ENCODE measurements at places on chromosomes 4 and X. TPM values are rescaled to one million over a fixed set of nuclear protein-coding genes. Genes with fewer than 3 reads are reported as not detected.

DNA sequence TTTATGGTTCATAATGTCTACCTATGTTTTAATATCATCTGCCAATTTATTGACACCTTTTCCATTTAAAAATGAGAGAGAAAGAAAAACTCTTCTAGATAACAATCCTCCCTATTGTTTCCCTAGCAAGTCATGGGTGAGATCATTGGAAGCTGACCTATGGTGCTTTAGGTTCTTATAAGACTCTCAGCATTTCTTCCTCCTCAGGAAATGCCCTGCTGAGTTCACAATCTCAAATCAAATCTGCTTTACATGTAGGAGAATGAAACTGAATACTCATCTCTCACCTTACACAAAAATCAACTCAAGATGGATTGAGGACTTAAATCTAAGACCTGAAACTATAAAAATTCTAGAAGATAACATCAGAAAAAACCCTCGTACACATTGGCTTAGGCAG lies 267.4 kb downstream of the RAPGEF2 start:
- DNase-seq, result no peak

DNA sequence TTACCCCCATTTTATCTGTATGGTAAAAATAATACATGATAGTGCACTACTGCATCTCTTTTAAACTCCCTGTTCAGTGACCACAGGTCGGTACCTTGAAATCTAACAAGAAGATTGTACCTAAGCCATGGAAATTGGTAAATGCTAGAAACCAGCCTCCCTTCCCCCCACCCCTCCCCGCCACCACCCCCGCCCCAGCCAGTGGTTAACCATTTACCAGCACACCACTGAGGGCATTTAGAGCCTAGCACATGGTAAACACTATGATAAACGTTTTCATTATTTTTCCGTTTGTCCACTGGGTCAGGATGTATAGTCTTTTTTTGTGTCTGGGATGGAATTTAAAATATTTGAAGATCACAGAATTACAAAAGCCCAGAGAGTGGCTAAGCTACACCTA lies 703 bp upstream of the FTSJ1 start:
- peak; percentile 37 for DNase-seq

DNA sequence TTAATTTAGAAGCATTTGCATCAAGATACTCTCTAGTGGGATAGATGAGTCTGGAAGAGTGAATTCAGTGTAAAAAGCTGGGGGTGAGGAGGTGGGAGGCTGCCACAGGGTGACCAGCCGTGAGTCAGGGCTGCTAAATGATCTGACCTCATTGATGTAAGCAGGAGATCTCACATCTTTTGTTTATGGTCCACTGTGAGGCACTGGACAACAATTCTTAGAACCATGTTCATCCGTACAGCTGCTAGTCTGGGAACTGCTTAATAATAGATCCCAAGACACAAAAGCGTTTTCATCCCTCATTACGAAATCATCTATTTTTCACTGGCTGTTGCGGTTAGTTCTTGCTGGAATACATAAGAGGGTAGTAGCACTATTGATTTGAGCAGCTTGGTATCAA lies 14.1 kb downstream of the KLF3 start:
- no peak for DNase-seq

GRCh38 chr4:24537025-24537424 lies 47.3 kb downstream of the DHX15 start:
- DNase-seq, result no peak

DNA sequence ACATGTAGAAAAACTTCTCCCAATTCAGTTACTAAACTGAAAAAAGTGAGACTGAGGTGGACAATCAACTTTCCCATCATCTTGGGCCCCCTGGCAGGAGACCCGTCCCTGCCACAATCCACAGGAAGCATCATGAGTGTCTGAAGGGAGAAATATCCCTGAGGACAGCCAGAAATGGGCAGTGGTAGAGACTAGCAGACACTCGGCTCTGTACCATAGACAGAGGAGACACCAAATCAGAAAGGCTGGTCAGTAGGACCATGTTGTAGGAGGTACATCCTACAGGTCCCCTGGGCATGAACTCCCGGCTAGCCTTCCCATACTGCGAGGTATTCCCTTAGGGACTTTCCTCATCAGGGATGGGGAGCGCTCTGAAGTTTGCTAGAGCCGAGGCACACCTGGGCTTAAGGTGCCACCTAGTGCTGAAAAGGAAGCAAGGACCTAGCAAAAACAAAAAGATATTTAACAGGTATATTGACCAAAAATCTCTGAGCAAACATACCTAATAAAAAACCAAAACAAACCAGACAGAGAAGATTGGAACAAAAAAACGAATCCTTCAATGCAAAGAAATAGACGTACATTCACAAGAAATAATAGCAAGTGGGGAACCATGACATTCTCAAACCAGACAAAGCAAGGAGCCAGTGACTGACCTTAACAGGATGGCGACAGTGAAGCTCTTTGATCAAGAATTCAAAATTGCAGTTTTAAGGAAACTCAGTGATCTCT lies 55.6 kb downstream of the HAUS3 start:
- no peak for DNase-seq

GRCh38 chr4:76177709-76178108 lies 29.5 kb upstream of the NUP54 start:
- DNase-seq, result no peak

DNA sequence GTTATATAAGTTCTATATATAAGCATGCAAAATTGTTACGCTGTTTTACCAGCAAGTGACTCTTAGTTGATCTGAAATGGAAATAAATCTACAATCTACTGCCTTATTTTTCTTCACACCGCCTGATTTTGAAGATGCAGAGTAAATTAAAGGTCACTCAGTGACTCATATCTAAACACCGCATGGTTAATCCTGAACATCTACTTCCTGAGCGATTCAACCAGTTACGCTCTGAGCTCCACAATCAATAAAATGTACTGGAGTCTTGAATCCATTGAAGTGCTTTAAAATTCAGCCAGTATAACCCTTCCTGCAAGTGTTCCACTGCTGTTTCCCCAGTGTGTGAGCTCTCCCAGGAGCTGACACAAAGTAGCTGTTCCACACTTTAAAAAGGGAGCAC lies 192.8 kb downstream of the SLC7A11 start:
- DNase-seq, result no peak

GRCh38 chr4:183332447-183332846 lies 10.2 kb upstream of the CLDN24 start:
- DNase-seq, result no peak

DNA sequence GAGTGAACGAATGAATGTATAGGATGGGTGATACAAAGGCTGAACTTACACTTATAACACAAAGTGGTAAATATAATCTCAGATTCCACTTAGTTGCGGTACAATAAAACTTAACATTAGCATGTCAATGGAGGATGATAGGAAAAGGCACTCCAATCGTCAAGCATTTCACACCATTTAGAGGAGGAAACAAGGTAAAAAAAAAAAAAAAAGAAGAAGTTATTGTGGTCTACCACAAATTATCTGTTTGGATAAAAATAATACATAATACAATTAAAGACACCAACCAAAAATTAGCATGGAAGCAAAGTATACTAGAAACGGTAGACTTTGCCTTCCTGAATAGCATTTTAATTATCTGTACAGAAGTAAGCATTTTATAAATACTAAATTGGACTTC lies 205.5 kb downstream of the PPP3CA start:
- no peak for DNase-seq

- peak; percentile 59 for DNase-seq
Observed at GRCh38 chr4:186725469-186726425, 2.1 kb upstream of the FAT1 start.

DNA sequence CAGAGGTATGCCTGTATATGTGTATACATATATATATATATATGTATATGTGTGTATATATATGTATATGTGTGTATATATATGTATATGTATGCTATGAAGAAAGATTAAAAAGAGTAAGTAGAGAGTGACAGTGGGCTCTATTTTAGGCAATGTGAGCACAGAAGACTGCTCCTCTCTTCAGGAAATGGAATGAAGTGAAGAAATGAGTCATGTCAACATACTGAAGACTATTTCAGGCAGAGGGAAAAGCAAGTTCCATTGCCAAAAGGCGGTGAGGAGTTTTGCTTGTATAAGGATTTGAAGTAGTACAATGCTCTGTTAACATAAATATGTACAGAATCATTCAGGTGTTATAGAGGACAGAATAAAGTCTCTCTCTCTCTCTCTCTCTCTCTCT lies 773.2 kb upstream of the FTHL17 start:
- no peak for DNase-seq

DNA sequence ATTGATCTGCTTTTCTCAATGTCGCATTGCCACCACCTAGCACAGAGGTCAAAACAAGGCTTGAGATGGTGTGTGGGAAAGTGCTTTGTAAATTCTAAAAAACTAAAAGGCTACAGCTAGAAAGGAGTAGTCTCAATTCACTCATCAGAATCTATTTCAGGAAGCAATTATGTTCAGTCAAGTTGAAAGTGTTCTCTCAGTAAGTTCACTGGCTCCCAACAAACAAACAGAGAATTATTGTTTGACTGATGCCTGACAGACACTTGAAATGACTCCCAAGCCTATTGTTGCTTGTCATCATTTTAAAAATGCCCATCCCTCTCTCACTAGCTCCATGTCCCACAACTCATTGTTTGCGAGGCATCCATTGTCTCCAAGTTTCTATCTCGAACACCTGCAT lies 419.6 kb upstream of the CPEB2 start:
- no peak for DNase-seq

GRCh38 chr4:130356873-130357272 lies 1260.9 kb downstream of the C4orf33 start:
- no peak for DNase-seq

- no peak for DNase-seq
Observed at GRCh38 chr4:72857787-72858186, 211.7 kb downstream of the COX18 start.

- DNase-seq, result no peak
Observed at GRCh38 chr4:41792166-41792565, 43.6 kb upstream of the PHOX2B start.

GRCh38 chr4:185341377-185341776 lies 54.3 kb downstream of the LRP2BP start:
- no peak for DNase-seq

GRCh38 chr4:176387571-176387970 lies 67.8 kb downstream of the SPCS3 start:
- DNase-seq, result no peak

- no peak for DNase-seq
Observed at GRCh38 chr4:81905971-81906370, 434.3 kb upstream of the RASGEF1B start.

DNA sequence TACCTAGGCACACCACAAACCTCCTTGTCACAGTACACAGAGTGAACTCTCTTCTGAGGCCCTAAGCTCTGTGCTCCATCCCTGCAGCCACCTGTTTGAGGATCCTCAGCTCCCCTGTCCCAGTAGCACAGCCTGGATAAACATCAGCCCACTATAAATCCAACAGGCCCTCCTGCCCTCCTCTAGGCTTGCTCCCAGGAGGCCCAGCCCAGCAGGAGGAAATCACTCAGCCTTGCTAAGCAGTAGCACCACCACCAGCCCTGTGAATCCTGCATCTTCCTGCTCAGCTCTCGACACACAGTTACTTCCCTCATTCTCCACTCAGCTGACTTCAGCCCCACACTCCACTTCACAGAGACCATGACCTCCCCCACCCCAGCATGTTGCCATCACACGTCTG lies 273.9 kb downstream of the BCOR start:
- no peak for DNase-seq

- no peak for DNase-seq
Observed at GRCh38 chr4:112706840-112707207, 69.9 kb downstream of the LARP7 start.

PNCK gene
- total RNA-seq, result 0.30 TPM

STOX2 gene
- total RNA-seq, result not detected

TAF7L gene
- total RNA-seq, result not detected

GC gene
- not detected for total RNA-seq

CXCL3 gene
- total RNA-seq, result not detected

REPS2 gene
- total RNA-seq, result not detected
